ACHN (cell line): ENCODE measurements at places on chromosomes 3 and 15.

- DNase-seq = no peak
Measured at GRCh38 chr15:73826711-73827251, 46.6 kb upstream of the TBC1D21 start.

GRCh38 chr3:119786409-119786808 lies 4.5 kb downstream of the NR1I2 start:
- no peak for DNase-seq

GRCh38 chr3:71876135-71877105 lies 91.5 kb upstream of the PROK2 start:
- DNase-seq = no peak

DNA sequence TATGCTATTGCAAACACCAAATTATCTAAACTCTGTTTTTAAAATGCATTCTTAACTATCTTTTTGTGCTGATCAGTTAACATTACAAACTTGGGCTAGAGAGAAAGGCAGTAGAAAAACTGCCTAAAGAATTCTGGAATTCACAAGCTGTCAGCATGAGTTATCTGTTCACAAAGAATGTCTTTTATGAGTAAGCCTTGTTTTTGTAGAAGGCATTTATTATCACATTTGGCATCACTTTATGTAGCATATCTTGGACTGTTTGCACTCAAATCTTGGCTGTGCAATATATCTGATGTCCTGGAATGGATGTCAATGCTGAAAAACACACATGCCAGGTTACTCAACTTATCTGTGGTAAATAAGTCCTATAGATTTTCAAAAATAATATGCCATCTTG lies 15.5 kb upstream of the BCHE start:
- DNase-seq = no peak

GRCh38 chr3:68378631-68379030 lies 553.7 kb downstream of the TAFA4 start:
- no peak for DNase-seq

- DNase-seq = no peak
Measured at GRCh38 chr3:16052964-16053363, 121.5 kb upstream of the GALNT15 start.

- no peak for DNase-seq
Measured at GRCh38 chr3:81916890-81917289, 155.4 kb upstream of the GBE1 start.

- no peak for DNase-seq
Measured at GRCh38 chr3:197460002-197460401, 95.8 kb downstream of the BDH1 start.

DNA sequence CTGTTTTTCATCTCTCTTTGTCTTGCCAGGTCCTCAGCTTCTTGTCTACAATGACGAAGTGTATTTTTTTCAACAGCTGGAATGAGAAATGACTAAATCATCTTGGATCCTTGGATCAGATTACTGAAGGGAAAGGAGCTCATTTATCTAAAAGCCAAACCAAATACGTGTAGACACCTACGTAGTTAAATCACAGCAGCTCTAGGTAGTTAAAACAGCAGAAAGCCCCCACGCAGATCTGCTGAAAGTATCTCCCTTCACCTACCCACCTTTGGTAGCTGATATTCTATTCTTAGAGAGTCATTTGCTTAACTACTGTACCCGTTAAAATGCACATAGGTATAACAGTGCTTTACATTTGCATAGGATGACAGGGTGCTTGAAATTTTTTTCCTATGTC lies 105.5 kb upstream of the WNT5A start:
- DNase-seq = no peak

DNA sequence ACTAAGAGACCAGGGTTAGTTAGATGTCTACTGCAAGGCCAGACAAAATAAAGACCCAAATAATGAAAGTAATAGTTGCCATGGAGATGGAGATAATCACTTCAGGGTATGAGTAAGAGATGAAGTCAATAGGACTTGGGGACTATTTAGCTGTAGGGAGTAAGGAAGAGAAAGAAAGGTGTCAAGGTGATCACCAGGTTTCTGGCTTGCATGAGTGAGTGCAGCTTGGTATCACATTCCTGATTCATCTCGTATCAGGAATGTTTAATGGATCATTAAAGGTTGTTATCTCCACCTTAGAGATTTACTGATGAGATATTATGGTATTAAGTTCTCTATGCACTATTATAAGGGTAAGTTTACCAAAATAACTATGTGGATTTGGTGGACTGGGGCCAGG lies 357.4 kb upstream of the ATP11B start:
- no peak for DNase-seq

DNA sequence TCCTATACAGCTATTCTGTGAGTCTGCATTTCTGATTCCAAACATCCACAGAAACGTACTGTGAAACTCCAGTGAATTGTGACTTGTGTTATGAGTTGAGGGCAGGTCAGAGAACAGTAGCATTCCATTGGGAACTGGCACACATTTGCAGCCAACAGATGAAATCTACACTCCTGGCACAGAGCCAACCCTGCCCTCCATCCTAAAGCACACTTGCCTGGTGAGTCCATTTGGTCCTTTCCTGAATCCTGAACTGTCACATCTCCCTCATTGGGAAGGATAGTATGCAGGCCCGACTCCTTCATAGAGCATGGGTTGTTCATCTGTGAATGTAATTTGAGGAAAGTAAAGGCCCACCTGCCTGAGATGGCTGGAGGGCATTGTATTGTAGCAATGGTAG lies 314.3 kb upstream of the RASGRP1 start:
- no peak for DNase-seq

DNA sequence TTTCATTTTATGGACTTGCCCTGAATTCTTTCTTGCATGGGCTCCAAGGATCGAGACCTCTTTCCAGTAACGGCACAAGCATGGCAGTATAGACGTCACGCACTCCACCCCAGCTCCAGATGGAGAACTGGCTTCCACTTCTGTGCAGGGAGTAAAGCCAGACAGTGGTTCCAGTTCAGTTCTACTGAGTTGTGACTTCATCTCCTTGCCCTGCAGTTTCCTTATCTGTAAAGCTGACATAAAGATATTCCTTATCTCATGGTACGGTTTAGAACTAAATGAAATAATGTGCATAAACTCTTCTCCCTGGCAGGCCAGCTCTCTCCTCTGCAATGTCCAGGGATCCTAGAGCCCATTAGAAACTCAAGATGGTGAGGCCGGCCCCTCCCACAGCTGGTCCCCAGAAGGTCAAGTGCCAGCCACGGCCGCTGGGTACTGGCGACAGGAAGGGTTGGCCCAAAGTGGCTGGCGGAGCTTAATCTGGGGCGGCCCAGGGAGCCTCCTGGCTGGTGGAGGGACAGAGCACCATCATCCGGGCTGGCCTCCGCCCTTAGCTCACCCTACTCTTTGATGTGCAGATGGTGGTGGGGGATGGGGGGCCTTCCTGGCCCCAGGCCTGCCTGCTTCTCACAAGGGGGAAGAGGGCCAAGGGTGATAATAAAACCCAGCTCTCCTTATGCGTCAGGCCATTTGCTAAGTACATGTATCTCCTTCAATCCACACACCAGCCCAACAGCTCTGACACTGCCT lies 7.2 kb downstream of the MESP2 start:
- DNase-seq = no peak
